ENCODE measurements at places on chromosomes 13 and 19.

DNA sequence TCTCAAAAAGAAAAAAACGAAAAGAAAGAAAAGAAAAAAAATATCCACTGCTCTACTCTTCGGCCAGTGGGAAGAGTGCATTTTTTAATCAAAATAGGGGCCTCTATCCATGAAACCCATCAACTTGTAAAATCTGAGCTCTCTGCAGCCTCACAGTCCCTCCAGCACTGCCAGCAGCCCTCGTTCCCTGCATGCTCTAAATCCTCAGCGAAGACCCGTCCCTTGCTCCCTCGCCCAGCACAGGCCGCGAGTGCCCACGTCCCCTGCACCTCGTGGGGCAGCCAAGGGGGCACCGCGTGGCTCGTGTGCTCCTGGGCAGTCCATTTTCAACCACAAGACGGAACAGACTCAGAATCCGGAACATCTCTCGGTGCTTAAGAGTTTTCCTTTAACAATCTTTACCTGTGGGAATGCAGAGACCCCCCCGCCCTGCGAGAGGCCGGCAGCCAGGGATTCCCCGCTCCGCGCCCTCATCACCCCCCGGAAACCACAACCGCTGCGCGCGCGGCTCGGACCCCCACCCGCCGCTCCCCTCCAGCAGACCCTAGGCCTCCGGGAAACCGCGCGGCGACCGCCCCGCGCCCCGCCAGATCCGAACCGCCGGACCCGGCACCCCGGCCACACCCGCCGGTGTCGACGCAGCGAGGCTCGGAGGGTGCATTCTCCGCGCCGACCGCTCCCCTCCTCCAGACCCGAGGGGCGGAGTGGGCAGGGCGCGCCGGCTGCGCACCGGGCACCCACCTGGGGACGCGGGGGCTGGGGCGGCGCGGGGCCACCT is 638 bp downstream of the ANKRD27 start:
- DNase-seq: no peak

DNA sequence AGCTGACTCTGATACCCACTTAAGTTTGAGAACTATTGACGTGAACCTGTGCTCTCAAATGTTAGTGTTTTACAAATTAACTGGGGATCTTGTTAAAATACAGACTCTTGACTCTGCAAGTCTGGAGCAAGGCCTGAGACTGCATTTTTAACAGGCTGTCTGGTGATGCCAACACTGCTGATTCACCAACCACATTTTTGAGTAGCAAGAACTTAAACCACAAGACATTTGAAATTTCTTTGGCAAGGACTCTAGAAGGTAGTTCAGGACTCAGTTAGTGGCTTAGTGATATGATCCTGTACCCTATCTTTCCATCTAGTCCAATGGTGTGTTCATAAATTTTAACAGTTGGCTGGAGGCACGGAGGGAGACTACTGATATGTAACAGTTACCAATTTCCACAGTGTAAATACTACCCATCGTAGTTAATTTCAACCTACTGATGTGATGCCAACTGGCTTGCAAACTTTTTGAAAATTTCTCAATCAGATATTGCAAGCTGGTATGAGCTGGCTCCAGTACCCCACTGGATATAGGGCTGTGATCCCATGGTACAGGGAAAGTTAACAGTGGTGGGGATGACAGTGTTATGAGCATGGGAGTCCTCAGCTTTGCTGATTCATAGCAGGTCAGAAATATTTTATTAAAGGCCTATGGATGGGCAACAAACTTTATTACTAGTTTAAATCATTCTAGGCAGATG is 255.1 kb downstream of the TBC1D4 start:
- no peak for DNase-seq

- DNase-seq: no peak
Measured at GRCh38 chr13:39038569-39039030, 344 bp downstream of the NHLRC3 start.

GRCh38 chr13:28324181-28324789 is 170.6 kb downstream of the FLT1 start:
- peak; percentile 36 for DNase-seq

GRCh38 chr19:13834244-13835069 is 39.2 kb downstream of the ZSWIM4 start:
- DNase-seq: no peak

DNA sequence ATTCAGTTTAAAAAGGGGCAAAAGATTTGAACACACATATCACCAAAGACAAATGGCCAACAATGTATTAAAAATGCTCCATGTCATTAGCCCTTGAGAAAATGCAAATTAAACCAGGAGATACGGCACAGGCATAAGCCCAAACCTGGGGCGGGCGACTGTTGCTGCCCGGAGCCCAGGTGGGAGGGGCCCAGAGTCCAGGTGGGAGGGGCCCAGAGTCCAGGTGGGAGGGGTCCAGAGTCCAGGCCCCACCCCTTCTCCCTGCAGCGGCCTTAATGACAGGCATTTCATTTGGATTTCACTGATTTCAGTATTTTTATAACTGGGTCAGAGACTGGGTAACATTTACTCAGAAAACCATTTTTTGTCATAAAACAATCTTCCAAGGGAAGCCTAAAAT is 78.2 kb downstream of the RASA3 start:
- DNase-seq: no peak

GRCh38 chr19:18967358-18968146 is 26.5 kb upstream of the HOMER3 start:
- DNase-seq: no peak

DNA sequence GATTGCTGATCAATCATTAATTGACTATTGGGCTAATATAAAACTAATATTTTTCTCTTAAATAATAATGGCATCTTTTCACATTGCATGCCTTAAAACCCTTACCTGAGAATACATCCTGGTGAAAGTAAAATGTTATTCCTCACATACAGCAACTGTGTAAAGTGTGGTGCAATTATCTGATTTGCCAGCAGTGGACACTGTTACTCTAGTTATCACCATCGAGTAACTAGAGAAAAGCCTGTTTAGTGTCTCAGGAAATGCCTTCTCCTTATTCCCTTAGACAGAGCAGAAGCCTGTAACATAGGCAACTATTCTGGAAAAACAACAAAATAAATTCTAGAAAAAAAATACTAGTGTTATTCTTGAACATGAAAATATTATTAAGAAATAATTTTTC is 459.8 kb downstream of the FGF14 start:
- DNase-seq: no peak

DNA sequence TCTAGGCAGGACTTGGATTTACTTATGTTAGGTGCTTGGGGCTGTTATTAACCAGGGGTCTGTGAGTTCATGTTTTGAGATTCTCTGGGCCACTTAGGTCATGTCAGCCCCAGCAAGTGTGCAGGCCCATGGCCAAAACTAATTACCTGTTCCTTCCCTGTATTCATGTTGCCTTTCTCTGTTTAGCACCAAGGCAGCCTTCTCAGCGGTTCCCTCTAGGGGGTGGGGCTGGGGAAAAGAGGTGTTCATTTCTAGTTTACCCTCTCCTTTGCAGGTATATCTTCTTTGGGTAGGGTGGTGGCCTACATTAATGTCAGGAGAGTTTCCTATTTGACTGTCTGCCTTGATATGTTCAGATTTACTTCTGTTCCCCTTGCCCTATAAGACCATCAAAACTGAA is 61.7 kb downstream of the PDS5B start:
- no peak for DNase-seq

DNA sequence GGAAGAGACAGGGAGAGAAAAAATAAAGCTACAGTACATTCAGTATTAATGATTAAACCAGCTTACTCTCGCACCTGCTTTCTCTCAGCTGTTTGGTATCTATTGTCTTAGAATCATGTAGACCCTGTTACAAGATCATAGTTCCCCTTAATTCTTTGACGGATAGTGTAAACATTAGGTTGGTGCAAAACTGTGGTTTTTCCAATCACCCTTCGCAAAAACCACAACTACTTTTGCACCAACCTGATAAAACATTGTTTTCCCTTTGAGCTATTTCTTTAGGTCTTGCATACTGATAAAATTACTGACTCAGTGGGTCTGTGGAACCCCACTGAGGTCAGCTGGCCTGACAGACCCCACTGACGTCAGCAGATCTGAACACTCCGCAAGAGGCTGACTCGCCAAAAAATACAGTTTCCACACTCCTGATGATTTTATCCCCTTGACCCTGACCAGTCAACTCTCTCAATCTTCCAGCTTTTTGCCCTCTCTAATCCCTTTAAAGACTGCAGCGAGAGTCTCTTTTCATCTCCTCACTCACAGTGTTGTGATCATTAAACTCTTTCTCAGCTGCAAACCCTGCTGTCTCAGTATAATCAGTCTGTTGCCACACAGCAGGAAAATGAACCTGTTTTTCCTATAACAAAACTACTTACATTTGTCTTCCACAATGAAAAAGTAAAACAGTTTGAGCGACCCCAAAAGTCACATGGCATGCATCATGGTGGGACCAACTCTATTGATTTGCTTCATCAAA is 123.9 kb downstream of the SLITRK6 start:
- DNase-seq: no peak

DNA sequence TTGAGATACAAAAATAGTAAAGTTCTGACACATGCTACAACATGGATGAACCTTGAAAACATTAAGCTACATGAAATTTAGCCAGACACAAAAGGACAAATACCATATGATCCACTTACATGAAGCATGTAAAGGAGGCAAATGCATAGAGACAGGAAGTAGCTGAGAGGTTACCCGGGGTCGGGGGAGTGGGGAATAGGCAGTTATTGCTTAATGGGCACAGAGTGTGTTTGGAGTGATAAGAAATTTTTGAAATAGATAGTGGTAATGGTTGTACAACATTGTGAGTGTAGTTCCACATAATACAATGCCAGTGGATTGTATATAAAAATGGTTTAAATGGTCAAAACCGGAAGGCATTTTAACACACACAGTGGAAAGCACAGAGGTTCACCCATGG is 4.3 kb downstream of the N4BP2L1 start:
- no peak for DNase-seq

- DNase-seq: no peak
Measured at GRCh38 chr19:48999481-49000325, 6.0 kb downstream of the RUVBL2 start.

GRCh38 chr19:43553656-43554055 is 20.7 kb downstream of the ZNF575 start:
- no peak for DNase-seq

DNA sequence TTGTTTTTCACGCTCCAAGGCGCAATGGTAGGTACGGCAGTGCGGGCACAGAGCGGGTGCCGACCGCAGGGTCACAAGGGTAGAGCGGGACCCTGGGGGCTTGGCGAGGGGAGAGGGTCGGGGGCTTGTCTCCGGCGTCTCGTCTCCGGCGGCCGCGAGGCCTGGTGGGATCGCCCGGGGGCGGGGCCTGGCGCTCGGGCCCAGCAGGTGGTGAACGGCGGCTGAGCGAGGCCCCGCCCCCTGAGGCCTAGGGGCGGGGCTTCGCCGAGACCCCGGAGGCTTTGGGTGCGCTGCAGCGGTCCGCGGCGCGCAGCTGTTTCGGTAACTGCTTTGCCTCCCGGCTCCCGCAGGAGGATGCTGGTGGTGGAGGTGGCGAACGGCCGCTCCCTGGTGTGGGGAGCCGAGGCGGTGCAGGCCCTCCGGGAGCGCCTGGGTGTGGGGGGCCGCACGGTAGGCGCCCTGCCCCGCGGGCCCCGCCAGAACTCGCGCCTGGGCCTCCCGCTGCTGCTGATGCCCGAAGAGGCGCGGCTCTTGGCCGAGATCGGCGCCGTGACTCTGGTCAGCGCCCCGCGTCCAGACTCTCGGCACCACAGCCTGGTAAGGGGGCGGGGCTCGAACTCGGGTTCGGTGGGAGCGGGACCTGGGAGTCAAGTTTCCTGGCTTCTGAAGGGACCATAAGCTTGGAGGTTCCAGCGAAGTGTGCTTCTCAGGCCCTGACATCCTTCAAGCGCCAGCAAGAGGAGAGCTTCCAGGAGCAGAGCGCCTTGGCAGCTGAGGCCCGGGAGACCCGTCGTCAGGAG is at the start of gene TSEN34:
TSEN34 (plus strand) TSS at position 298 of the 800 bp plus-strand sequence; CDS start at position 355, 57 bp downstream.
- DNase-seq: peak; percentile 83

GRCh38 chr13:39415008-39415802 is 187.8 kb downstream of the LHFPL6 start:
- DNase-seq: no peak

All from frontal cortex (tissue), 4 donors.